ENCODE measurements at places on chromosomes 6 and 20. TPM values are rescaled to one million over a fixed set of nuclear protein-coding genes. Genes with fewer than 3 reads are reported as not detected.

The AIF1 gene
- total RNA-seq = 13.2 TPM

The HSPA1L gene
- total RNA-seq = 3.4 TPM

The C20orf141 gene
- not detected for total RNA-seq

The MCCD1 gene
- total RNA-seq = not detected

The CDC40 gene
- 26.5 TPM for total RNA-seq

The HRH3 gene
- not detected for total RNA-seq

The NEURL2 gene
- total RNA-seq = 1.5 TPM

The C6orf141 gene
- total RNA-seq = not detected

DNA sequence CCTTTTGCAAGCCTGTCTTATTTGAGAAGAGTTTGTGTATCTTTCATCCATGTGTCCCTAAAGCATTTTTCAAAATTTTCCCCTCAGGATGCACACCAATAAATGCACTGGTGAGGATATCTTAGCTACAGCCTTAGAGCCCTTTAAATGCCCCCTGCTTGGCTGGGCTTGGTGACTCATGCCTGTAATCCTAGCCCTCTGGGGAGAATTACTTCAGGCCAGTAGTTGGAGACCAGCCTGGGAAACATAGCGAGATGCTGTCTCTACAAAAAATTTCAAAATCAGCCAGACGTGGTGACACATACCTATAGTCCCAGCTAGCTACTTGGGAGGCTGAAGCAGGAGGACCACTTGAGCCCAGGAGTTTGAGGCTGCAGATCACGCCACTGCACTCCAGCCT, 33.8 kb upstream of the PLCB4 start:
- no peaks in the 10 kb centered on the region for H3K36me3 ChIP-seq
- H3K4me1 ChIP-seq = no peaks in the 10 kb centered on the region
- DNase-seq = no peak

DNA sequence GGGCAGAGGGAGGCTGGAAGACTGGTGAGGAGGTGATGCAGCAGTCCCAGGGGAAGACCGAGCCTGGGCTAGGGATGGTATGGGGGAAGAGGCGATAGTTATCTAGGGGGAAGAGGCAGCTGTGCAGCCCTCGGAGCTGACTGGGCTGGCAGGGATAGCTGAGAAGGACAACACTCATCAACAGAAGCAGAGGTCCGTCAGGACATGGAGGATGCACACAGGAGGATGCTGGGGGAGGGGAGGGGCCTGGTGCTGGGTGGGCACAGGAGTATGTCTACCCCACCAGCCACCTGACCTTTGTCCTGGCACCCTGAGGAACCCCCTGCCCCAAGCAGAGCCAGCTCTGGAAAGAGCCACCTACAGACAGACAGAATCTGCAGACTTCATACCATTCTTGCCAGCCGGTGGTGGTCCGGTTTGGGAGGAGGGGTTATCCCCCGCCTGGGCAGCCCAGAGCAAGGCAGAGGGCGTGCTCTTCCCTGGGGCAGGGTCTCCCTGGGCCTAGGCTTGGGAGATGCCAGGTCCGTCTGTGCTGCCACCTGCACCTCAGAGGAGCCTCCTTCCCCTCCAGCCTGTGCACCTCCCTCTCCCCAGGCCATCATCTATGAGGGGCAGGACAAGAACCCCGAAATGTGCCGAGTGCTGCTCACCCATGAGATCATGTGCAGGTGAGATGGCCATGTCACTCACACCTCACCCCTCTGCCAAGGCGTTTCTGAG, 14.9 kb downstream of the EBF4 start:
- H3K27ac ChIP-seq = no peak overlapping the region
- no peak overlapping the region for H3K4me3 ChIP-seq
- H3K4me1 ChIP-seq = no peaks in the 10 kb centered on the region
- no peak for DNase-seq
- H3K36me3 ChIP-seq = peaks cover 3% of the 10 kb centered on the region

DNA sequence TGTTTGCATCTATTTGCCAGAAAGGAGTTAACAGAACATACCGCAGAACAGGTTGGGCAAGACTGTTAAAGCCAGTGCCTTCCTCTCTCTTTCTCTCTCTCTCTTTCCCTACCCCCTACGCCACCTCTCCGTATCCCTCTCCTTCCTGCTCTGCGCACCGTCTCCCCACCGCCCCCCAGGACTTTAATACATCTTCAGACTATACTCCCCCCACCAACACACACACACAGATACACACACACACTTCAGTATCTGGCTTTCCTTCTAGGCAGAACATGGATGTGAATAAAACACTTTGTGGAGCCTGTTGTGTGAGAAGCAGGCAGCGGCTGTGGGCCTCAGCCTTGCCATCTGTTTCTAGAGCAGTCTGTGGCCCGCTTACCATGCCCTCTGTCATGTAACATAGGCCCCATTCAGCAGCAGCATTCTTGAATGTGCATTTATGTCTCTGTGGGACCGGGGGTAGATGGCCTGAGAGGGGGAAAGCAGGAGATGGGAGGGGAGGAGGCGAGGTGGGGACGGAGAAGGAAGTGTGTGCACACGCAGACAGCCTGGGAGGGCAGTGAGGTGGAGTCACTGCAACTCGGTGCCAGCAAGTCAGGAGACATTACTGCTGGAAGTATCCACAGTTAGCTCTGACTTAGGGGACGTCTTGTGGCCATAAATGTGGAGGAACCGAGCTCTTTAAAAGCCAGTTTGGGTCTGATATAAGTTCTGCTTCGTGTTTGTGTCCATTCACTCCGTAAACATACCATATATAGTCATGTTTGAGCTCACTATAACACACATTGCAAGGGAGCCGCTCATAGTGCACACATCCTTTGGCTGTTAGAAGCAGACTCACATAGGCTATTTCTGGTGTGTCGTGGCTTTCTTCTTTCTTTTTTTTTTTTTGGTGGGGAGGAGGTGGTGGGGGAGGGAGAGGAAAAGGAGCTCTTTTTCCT, 38.4 kb downstream of the RREB1 start:
- no peaks in the 10 kb centered on the region for H3K36me3 ChIP-seq
- H3K4me3 ChIP-seq = peak overlapping the region; percentile 41
- DNase-seq = no peak
- H3K27me3 ChIP-seq = no peaks in the 10 kb centered on the region

DNA sequence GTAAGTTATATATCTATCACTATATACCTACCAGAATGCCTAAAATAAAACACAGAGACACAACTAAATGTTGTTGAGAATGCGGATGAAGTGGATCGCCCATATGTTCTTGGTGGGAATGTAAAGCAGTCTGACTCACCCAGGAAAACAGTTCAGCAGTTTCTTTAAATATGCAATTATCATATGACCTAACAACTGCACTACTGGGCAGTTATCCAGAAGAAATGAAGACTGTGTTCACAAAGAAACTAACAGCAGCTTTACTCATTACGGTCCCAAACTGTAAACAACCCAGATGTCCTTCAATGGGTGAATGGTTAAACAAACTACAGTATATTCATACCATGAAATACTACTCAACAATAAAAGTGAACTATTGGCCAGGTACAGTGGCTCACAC, 14.3 kb upstream of the ZC3H12D start:
- peaks cover 3% of the 10 kb centered on the region for H3K36me3 ChIP-seq
- H3K4me3 ChIP-seq = no peak overlapping the region
- H3K27me3 ChIP-seq = no peaks in the 10 kb centered on the region

DNA sequence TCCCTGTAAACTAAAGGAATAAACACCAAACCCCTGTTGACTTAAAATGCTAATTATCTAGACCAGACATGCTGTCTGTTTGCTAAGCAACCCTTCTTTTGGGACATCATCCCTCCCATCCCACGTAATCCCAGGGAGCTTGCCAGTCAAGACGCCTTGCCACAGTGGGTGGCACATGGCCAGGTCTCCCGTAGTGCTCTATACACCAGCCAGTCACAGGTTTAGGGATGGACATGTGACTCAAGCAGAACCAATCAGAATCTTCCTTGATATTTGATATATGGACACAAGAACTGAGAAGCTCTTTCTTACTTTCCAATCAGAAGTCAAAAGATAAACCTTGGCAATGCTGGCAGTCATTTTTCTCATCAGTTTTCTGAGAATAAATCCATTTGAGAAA, 60.0 kb downstream of the CNKSR3 start:
- peaks cover 5% of the 10 kb centered on the region for H3K4me1 ChIP-seq
- H3K36me3 ChIP-seq = peaks cover 2% of the 10 kb centered on the region
- peaks cover 14% of the 10 kb centered on the region for H3K27me3 ChIP-seq
- H3K27ac ChIP-seq = no peak overlapping the region

- no peak overlapping the region for H3K27ac ChIP-seq
- no peaks in the 10 kb centered on the region for H3K4me1 ChIP-seq
- H3K36me3 ChIP-seq = no peaks in the 10 kb centered on the region
- no peak overlapping the region for H3K4me3 ChIP-seq
These were observed 172.1 kb upstream of the HTR1E start for GRCh38 chr6:86765211-86765610.

- no peaks in the 10 kb centered on the region for H3K27me3 ChIP-seq
- H3K4me3 ChIP-seq = peak overlapping the region; percentile 37
- H3K36me3 ChIP-seq = peaks cover 1% of the 10 kb centered on the region
- H3K27ac ChIP-seq = peak overlapping the region; percentile 99
These were observed 74.1 kb downstream of the HIVEP2 start for GRCh38 chr6:142870787-142871415.

- peaks cover 7% of the 10 kb centered on the region for H3K4me1 ChIP-seq
- H3K36me3 ChIP-seq = no peaks in the 10 kb centered on the region
- H3K27me3 ChIP-seq = no peaks in the 10 kb centered on the region
- no peak overlapping the region for H3K4me3 ChIP-seq
- H3K27ac ChIP-seq = no peak overlapping the region
These were observed 66.4 kb downstream of the PLEKHG1 start for GRCh38 chr6:150666071-150666470.

DNA sequence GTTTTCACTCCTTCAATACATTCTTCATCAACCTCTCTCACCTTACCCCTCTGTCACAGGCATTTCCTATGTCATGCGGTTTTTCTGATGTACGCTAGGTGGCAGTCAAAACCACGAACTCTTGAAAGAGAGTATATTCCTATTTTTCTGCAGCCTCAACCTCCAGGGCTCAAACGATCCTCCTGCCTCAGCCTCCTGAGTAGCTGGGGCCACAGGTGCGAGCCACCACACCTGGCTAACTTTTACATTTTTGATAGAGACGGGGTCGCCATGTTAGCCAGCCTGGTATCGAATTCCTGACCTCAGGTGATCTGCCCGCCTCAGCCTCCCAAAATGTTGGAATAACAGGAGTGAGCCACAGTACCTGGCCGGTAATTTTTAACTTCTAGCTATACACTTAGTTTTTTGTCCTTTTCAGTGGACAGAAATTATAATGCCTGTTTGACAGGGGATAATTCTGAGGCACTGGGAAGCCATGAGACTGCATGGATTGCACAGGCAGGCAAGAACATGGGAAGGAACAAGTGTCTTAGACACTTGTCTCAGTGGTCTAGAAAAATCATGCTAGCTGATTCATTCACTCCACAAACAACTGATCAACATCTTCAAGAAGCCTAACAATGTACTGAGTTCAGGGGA, 22.5 kb upstream of the HFE start:
- H3K36me3 ChIP-seq = peaks cover 2% of the 10 kb centered on the region
- H3K4me1 ChIP-seq = peaks cover 4% of the 10 kb centered on the region
- no peak for DNase-seq

GRCh38 chr20:62303062-62303339, 204 bp downstream of the ADRM1 start:
- no peak for DNase-seq
- H3K27me3 ChIP-seq = no peaks in the 10 kb centered on the region
- peak overlapping the region; percentile 98 for H3K4me3 ChIP-seq
- peak overlapping the region; percentile 97 for H3K27ac ChIP-seq
- H3K36me3 ChIP-seq = no peaks in the 10 kb centered on the region

DNA sequence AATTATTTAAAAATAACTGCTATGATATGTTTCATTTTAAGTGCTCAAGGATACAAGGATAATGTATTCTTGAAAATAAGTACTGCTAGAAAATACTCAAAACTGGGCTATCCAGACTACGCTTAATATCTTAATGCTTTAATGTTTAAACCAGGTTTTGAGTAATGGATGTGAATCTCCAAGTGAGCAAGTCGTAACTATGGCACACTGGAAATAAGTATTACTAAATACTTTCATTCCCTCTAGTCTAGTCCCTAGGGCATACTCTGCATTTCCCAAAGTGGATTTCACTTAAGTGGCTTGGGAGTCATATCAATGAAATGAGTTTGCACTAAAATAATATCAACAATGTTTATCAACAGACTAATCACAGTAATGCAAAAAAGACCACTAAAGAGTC, 48.1 kb downstream of the HMGCLL1 start:
- no peak overlapping the region for H3K4me3 ChIP-seq
- H3K4me1 ChIP-seq = no peaks in the 10 kb centered on the region
- no peak overlapping the region for H3K27ac ChIP-seq
- no peaks in the 10 kb centered on the region for H3K36me3 ChIP-seq
- DNase-seq = no peak

- H3K27me3 ChIP-seq = peaks cover 16% of the 10 kb centered on the region
- DNase-seq = no peak
- H3K36me3 ChIP-seq = no peaks in the 10 kb centered on the region
- peaks cover 3% of the 10 kb centered on the region for H3K4me1 ChIP-seq
- H3K4me3 ChIP-seq = no peak overlapping the region
- H3K27ac ChIP-seq = no peak overlapping the region
These were observed 164.3 kb upstream of the RREB1 start for GRCh38 chr6:6943421-6943820.

- peaks cover 6% of the 10 kb centered on the region for H3K27me3 ChIP-seq
- H3K27ac ChIP-seq = no peak overlapping the region
- no peaks in the 10 kb centered on the region for H3K4me1 ChIP-seq
- H3K4me3 ChIP-seq = no peak overlapping the region
These were observed 167.9 kb upstream of the SYNCRIP start for GRCh38 chr6:85810558-85810957.

- H3K4me1 ChIP-seq = no peaks in the 10 kb centered on the region
- no peak overlapping the region for H3K27ac ChIP-seq
- DNase-seq = no peak
- peaks cover 26% of the 10 kb centered on the region for H3K27me3 ChIP-seq
- no peak overlapping the region for H3K4me3 ChIP-seq
- H3K36me3 ChIP-seq = peaks cover 2% of the 10 kb centered on the region
These were observed 16.5 kb upstream of the SH3BGRL2 start for GRCh38 chr6:79614326-79615305.

DNA sequence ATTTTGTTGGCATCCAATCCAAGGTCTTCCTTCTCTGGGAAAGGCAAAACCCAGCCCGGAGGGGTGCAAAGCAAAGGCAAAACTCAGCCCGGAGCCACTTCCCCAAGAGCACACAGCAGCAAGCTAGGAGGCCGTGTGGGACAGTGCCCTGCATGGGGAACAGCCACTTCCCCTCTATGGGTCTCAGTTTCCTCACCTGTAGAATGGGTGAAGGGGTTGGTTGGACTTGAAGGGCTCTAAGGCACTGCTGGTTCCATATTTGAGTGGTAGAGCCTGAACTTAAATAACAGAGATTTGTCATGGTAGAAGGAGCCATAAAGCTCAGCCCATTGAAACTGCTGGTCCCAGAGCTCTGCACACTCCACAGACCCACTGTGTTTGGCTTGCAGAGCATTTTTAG, 51.3 kb upstream of the CCDC167 start:
- H3K4me3 ChIP-seq = no peak overlapping the region
- peaks cover 4% of the 10 kb centered on the region for H3K27me3 ChIP-seq
- no peak for DNase-seq
- H3K4me1 ChIP-seq = peaks cover 28% of the 10 kb centered on the region
- no peaks in the 10 kb centered on the region for H3K36me3 ChIP-seq
